ENCODE measurements at places on chromosomes 3 and 15.

DNA sequence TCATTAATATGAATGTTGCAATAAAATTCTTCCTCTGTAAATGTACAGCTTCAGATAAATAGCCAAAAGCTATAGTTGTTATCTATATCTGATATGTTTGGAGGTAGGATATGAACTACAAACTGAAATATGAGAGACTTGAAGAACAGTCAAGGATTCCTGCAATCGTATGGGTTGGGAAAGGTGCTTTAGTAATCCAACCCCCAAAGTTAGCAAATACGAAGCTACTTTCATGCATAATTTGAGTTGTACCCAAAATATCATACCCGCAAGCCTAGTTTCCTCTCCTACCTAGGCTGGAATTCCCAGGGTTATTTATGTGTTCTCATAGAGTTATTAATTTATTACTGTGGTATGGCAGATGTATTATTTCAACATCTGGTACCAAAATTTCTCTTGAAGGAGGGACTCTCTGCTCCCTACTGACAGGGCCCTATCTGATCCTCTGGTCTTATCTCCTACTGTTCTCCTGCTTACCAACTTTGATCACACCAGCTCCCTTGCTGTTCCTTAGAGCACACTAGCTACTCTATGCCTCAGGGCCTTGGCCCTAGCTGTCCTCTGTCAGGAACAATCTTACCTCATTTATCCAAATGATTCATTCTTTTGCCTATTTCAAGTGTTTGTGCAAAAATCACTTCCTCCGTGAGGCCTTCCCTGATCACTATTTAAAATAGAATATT is 140.4 kb upstream of the CCDC54 start:
- DNase-seq = no peak

DNA sequence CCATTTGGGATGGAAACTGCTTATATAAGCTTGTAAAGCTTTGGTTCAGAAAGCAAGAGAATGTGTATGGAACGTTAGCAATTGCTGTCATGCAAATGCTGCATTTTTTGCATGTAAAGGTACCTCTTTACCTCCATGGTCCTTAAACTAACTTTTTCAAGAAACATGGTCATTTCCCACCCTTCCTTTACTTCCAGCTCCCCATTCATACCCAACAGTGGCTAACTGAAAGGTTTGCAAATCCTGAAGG is 84.3 kb downstream of the SMAD3 start:
- no peak for DNase-seq

DNA sequence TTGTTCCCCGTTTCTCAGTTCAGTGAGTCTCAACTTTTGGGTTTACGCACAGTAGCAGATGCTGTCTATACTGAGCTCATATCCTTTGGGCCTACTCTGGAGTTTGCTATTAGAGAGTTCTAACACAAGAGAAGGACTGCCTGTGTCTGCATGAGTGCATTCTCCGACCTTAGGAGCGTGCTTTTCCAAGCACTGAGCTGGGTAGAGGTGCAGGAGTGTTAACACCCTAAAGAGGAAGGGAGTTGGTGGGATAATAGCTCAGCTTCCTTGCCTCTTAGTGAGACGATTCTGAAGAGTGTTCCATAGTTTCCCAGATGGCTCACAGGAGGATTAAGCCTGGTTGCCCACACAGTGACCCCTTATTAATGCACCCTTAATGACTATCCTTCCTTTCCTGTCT is 6.9 kb upstream of the OXSR1 start:
- no peak for DNase-seq

DNA sequence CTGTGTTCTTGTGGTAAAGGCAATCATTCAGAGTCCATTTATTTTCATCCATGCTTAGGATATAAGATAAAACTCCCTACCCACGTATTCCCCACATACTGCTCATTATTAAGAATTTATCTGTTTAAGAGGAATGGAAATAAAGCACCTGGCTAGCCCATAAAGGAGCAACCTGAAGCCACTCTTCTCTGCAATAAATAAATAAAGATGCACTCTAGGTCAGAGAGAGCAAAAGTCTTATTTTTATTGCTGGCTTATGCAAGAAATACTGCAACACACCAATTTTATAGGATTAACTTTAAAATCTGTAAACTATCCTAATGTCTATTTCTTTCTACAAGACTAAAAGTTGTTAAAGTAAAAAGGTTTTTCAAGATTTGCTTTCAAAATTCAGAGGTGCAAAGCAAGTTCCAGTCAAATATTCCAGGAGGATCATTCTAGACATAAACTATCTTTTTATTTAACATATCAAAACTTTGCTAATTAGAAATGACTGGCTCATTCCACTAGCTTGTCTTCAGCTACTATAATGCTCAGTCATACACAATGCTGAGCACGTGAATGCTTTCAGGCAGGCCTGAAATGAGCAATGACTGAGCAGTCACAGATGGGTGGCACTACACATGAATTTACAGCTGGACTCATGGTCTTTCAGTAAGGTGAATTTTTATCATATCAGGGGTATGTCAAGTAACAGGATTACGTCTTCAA is 7.1 kb downstream of the TJP1 start:
- no peak for DNase-seq

DNA sequence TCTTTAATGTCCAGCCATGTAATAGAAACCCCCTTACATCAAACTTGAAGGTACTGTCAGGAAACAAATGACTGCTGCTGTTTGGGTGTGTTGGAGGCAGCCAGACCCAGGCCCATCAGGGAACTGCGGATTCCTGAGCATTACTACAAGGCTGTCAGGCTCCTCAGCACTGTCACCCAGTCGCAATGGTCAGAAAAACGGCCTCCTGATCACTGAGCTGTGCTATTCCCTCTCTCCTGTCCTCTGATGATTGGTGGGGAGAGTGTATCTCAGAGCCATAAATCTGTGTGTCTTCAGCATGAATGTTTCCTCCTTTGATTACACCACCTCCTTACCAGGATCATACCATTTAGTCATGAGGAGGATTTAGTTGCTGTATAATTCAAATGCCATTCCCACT is 135.2 kb upstream of the GADL1 start:
- no peak for DNase-seq

DNA sequence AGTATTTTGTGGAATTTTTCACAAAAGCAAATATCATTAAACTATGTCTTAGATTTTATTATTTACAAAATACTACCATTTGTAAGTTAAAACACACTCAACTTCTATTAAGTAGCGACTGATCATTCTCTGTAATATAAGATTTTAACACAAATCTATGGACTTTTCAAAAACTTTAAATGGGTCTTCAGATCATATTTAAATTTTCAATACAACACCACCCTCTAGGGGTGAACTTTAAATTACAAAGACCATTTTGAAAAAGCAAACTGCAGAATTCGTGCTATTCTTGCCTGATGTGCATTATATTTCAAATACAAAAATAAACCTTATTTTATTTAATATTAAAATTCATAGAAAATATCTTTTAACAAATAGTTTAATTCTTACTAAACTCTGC is 8.2 kb upstream of the VGLL4 start:
- DNase-seq = no peak

DNA sequence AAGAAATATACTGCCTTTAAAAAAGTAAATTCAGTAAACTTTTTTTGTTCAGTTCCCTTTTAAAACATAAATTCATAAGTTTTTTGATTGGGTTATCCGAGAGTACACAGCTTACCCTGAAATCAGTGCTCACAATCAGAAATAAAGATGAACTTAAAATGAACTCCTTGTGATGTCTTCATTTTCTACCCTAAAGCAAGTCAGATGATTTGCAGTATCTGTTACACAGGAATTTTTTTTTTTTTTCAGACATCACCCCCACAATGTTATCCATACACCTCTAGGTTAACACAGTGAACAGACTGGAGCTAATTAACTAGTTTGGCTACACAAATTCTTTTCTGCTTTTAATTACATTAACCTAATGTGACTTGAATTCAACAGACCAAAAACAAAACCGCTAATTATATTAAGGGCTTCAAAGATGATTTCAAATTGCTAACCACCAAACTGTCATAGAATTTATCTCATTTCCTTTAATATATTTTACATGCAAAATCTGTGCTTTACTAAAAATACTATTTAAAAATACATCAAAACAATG is 1042.0 kb downstream of the ROBO1 start:
- DNase-seq = no peak

GRCh38 chr3:197408177-197408957 is 110.0 kb upstream of the DLG1 start:
- no peak for DNase-seq

DNA sequence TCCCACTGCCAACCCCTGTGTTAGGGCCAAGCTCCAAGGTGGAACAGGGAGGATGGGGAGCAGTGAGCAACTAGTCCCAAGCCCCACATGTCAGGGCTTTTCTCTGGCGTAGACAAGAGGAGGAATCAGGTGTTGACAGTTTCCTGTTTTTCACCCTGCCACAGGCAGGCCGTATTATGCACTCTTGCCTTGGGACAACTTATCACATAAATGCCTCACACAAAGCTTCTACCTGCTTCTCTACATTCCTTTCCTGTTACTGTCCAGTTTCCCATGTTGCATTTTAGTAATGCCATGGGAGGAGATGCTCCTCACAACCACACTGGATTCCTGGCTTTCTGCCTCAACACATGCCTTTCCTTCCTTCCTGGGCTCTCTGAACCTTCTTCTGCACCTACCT is 381.2 kb upstream of the ATP11B start:
- no peak for DNase-seq

GRCh38 chr15:88032787-88033186 is 223.8 kb downstream of the NTRK3 start:
- DNase-seq = no peak

- DNase-seq = no peak
These were observed 32.0 kb downstream of the DCUN1D1 start for GRCh38 chr3:182948305-182948704.

GRCh38 chr15:34890424-34890823 is 79.1 kb downstream of the AQR start:
- no peak for DNase-seq

GRCh38 chr15:85408270-85408746 is 27.9 kb downstream of the AKAP13 start:
- DNase-seq = no peak

DNA sequence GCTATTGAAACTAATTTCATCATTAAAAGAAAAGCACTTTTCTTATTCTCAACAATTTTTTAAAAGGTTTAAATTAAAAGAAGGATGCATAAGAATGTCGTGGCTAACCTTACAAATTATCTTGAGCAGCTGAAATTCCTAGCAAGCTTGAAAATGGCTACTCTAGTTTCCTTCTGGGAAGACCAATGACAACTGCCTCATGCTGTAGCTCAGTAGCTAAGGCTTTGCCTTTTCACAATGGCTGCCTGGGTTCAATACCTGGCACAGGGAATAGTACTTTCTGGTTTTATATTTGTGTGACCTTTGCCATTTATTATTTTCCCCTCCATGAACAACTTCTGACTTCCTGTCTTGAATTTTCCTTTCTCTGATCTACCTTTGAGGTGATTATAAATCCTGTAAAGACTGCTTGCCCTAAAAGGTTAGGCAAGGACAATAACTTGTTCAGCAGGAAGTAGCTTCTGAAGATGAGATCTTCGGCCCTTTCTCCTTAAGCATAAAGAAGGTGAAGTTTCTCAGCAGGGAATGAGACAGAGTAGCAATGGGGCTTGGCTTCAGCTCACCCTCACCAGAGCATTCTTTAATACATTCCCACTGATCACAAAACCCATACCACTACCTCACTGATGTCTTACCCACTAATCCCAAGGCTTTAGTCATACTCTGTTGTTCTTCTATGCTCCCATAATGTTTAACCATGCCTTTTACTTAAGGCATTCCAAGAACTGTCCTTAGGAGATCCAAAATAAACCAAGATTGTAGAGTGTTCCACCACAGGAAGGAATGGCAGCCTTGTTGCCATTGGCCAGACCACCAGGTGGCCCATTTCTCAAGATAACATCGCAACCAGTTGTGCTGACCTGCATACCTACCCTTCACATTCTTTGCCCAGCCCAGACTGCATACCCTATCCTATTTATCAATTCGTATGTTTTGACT is 276.8 kb downstream of the ULK4 start:
- DNase-seq = no peak

DNA sequence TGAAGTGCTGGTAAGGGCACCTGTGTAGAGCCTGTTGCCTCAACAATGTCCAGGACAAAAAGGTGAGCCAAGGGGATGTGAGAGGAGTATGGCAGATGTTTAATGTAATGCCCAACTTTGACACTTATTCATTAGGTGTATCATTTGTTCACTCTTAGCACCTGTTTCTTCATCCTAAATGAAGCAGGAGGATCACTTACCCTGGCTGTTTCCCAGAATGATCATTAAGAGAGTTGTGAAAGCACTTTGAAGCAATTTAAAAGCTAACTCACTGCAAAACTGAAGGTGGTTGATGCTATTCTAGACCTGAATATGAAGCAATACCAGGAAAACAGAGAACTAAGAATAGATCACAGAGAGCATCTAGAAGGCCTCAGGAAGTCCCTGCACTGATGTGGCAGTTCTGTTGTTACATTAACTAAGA is 3.4 kb upstream of the HHLA2 start:
- no peak for DNase-seq

- no peak for DNase-seq
These were observed 84.5 kb downstream of the WDR76 start for GRCh38 chr15:43911235-43911781.

GRCh38 chr3:156819842-156820691 is 6.1 kb upstream of the LEKR1 start:
- no peak for DNase-seq

DNA sequence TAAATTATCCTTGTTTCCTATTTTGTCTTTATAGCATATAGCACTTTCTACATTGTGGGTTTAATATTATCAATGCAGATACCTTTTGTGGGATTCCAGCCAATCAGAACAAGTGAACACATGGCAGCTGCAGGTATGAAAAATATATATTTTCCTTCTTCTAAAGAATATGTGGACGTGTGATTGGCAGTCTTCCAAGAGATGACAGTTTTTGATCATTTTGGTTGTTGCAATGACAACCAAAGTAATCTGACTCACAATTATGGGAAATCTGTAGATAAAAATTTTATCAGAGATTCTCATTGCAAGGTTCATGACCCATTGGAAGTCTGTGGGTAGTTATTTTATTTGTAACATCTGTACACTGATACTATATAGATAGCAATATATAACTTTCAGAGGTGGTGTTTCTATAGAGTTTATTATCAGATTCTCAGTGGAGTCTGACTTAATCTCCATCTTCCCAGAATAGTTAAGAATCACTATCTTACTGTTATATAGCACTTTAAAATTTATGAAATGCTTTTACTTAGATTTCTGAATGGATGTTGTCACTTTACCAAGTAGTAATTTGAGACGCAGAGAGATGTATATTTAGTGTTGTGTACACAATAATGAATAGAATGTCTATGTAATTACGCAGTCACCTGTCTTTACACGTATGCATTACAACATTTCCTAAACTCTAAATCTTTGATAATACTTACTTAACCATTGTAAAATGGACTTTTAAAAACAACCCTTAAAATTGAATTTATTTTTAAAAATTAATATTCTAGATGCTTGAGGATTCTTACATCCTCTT is 82.5 kb downstream of the STT3B start:
- no peak for DNase-seq

- DNase-seq = no peak
These were observed 2.5 kb upstream of the TRPM1 start for GRCh38 chr15:31104003-31104402.

GRCh38 chr3:52210550-52211046 is 12.6 kb downstream of the ALAS1 start:
- no peak for DNase-seq

All from stimulated activated CD8-positive, alpha-beta memory T cell treated with anti-CD3 and anti-CD28 coated beads, Interleukin-2, amount 100 ng/mL, for 1 hour (primary cell).